ENCODE measurements at places on chromosomes 4 and X.

DNA sequence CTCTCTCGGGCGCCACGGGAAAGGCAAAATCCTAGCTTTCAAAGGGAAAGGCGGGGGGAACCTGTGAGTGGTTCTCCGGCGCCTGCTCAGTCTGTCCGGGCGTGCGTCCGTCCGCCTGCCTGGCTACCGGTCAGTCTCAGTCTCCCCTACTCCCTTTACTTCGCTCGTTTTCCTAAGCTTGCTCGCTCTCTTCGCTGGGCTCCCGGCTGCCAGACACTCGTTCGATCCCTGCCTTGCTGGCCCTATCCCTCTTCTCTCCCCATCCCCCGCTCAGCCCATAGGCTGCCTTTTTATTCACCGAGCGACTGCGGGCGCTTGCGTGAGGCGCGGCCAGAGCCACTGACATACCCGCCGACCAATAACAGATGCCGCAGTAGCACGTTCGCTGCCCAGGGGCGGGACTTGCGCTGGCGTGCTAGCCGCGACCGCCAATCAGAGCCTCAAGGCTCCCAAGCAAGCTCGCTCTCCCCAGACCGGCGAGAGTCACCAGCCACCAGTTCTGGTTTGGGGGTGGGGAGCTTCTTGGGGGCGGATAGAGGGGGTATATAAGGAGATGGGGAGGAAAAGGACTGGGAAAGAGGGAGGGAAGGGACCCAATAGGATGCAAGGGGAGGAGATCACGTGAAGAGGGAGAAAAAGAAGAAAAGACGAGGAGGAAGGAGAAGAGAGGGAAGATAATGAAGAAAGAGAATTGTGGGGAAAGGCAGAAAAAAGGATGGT lies 30.0 kb downstream of the ARHGEF9 start:
- peak; percentile 91 for DNase-seq

DNA sequence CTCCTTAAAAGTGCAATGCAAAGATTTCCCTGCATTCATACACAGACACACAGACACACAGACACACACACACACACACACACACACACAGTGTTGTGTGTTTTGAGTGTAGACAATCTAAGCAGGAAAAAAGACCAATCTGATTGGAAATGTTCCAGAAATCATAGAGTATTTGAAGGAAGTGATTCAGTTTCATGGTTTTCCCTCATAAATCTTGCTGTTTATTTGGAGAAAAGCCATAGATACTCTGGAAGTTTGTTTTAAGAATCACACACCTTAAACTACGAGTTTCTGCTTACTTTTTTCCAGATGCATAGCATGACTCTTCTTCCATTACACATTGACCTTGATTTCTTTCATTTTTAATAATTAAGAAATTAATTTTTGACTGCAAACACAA lies 298.5 kb upstream of the BMP3 start:
- peak; percentile 53 for DNase-seq

DNA sequence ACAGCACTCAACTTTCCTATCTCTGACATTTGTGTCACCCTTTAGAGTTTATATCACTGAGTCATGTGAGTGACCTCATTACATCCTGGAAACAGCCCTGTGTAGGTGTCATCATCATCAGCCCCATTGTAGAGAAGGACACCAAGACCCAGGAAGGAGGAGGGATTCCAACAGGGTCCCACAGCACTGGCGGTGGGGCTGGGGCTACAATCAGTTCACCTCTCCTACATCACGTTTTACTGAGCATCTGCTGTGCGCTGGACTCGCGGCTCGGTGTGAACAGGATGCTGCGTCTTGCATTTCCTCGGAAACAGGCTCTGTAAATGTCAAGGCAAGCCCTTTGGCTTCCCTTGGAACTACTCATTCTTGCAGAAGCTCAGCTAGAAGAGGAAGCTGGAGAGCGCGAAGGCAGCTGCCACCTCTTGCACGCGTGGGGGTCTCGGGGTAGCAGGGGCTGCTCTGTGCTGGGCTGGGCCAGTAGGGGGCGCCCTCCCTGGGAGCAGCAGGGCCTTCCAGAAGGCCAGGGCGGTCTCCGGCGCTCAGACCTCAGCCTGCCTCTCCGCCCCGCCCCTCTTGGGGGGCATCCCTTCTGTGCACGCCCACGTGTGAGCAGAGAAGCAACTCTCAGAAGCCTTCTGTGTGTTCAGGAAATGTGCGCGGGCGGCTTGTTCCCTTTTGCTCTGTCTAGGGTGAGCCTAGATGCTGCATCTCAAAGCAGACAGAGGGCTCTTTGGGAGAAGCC lies 29.0 kb downstream of the REELD1 start:
- DNase-seq = no peak

DNA sequence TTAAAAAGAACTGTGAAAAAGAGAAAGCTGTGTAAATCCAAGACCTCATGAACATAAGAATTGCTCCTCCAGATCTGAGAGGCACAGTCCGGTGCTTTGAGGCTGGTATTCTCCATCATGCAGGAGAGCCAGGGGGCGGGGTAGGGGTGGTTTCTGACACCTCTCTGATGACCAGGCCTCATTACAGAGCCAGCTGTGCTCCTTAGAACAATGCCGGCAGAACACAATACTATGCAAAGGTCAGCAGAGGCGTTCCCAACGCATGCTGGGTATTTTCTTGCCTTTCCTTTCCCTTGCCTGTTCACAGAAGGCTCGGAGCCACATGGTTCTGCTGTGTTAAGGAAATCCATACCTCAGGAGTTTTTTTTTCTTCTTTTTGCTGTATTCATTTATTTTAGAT lies 91.2 kb upstream of the SOD3 start:
- DNase-seq = no peak

GRCh38 chr4:103754844-103755243 lies 35.1 kb upstream of the TACR3 start:
- peak; percentile 57 for DNase-seq

DNA sequence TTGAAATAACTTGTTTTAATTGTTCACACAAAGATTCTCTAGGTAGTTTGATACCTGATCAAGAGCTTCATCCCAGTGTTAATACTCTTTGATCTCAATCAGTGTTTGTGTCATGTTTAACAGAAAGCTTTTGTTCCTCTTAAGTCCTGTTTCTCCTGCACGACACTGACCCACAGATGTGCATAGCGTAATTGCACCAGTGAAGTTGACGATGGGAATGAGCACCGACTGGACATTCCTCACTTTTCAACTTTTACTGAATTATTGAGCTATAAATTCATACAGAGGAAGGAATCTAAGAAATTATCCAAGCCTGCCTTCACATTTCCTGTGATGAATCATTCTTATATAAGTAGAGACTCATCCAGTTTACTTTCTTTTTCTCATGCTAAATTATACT lies 878.7 kb upstream of the TENM3 start:
- no peak for DNase-seq
